Brain pericyte (primary cell): ENCODE measurements at places on chromosomes 6 and 20.

DNA sequence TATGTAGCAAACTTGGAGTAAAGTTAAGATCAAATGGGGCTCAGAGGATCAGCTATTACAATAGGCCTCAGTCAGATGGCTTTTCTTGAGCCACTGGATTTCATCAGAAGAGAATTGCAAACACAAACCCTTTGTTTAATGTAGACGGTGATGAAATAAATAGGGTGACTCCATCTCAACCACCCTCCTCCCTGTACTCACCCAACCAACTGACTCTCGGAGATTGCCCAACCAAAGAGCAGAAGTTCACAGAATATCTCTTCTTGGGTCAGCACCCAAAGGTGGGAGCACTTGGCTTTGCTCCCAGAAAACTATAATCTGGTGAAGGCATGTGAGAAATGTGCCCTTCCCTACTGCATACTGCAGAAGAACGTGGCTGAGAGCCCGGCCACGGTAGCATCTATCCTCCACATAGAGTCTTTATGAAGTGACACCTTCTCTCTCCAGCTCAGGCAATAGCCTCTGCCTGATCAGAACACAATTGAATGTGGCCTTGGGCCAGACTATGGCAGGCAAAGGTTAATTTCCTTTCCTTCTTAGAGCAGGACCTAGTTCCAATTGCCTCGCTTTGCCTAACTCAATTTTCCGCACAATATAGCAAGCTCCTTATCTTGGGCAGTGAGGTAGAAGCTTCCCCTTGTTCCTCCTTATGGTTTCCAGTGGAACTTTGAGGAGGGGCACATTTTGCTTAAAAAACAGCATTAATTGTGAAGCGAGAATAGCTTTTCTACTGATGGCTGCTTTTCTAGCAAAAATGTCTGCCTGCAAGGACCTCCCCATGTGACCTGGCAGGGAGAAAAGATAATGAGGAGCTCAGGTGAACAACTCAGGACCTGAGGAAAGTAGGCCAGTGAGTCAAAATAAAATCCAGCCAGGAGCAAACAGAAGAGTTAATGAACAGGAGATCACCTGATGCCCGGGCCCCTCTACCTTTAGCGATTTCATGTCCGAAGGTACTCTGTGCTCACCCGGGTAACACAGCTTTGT is 79.4 kb downstream of the GFOD1 start:
- no peak for DNase-seq

DNA sequence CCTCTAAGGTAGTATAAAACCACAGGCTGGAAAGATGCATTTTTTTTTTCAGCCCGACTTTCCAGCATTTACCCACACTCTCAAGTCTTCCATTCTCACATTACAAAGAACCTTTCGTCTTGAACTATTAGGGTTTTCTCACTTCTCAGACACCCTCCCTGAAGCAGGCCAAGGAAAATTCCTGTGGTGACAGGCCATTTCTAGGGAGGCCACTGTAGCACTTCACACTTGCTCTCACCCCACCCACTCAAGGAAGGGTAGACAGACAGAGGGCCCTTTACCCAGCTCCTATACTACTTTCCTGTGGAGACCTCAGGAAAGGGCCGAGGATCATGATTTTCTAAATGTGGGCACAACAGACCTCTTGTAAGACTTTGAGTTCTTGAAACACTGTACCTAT is 27.7 kb downstream of the KCNS1 start:
- no peak for DNase-seq

DNA sequence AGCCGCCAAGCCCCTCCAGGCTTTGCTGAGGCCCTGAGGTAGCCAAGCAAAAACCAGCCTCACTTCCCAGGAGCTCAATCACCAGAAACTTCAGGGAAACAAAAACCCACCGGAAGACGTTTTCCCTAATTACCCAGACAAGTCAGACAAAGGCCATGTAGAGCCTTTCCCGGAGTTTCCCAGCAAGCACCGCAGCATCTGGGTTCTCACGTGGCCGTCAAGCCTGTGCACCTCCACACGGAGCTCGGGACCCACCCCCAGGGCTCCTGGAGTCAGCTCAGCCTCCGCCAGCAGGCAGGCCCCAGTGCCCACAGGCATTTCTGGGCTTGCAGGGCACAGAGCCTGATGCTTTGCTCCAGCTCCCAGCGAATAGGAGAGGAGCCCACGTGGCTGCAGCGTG is 10.1 kb upstream of the MRGBP start:
- DNase-seq: no peak

DNA sequence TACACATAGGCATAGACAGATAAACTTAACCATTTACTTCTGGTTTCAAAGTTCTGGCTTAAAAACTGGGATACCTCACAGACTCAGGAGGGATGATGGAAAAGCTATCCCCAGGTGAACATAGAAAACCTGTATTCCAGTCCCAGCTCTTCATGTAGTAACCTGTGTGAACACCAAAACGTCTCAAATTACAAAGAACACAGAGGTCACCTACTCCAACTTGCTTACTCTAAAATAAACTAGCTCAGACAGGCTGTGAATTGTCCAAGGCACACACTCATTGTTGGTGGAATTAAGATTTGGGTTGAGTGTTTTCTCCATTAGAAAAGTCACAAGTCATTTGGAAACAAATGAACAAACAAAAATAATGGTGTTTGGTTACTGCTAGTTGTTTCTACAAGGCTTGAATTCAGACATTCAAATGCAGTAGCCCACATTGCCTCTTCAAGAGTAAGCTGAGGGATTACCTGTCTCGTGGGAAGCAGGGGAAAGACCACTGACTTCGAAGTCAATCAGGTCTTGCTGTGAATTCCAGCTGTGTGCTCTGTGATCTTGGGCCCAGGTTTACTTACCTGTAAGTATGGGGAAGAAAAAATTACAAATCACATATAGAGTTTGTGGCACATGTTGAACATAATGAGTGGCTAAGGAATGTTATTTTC is 48.2 kb upstream of the LRRC1 start:
- DNase-seq: no peak
